ENCODE measurements at places on chromosomes 1 and 21. TPM values are rescaled to one million over a fixed set of nuclear protein-coding genes. Genes with fewer than 3 reads are reported as not detected.

SPOCD1 gene
- polyA plus RNA-seq: 0.26 TPM

THEM5 gene
- not detected for polyA plus RNA-seq

AGMAT gene
- polyA plus RNA-seq: 52.6 TPM

MSH4 gene
- 0.01 TPM for polyA plus RNA-seq

YOD1 gene
- polyA plus RNA-seq: 2.5 TPM

BEST4 gene
- 0.71 TPM for polyA plus RNA-seq

FCRL2 gene
- polyA plus RNA-seq: not detected

LRRC3 gene
- polyA plus RNA-seq: 16.5 TPM

TRIM67 gene
- polyA plus RNA-seq: under 0.01 TPM

TFF2 gene
- 1.6 TPM for polyA plus RNA-seq

NCMAP gene
- 20.0 TPM for polyA plus RNA-seq

ATP1A4 gene
- polyA plus RNA-seq: not detected

Data from HepG2 (cell line).